ENCODE measurements at places on chromosomes 2 and 18.

- DNase-seq: no peak
Measured at GRCh38 chr18:79897940-79898625, 53.4 kb downstream of the SLC66A2 start.

DNA sequence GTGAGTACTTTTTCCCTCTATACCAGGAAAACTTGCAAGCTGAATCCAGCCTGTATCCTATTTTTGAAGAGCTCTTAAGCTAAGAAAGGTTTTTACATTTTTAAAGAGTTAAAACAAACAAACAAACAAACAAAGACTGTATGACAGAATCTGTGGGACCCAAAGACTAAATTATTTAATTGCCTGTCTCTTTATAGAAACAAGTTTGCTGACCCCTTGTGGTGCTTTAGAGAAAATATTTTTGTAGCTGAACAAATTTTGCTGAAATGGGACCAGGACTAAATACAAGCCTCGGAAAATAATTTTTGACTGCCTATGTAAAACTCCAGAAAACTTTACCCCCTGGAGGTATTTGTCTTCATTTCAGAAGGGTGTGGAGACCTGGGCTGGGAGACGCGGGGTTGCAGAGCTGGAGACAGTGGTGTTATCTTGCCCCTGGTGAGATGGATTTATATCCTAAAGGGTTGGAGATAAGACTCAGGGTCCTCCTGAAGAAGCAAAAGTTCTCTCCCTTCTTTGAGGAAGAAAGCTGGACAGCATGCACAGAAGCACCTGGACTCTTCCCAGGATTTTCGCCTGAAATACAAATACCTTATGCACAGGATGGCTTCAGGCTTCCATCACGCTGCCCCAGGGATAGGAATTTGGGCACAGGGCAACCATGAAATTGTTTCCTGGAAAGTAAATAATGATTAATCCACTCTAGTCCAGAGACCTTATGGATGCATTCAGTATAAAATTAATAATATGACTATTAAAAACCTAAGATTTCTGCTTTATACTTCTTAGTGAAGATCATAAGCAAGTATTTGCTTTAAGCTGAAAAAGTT lies 54.3 kb downstream of the TMX3 start:
- no peak for DNase-seq

DNA sequence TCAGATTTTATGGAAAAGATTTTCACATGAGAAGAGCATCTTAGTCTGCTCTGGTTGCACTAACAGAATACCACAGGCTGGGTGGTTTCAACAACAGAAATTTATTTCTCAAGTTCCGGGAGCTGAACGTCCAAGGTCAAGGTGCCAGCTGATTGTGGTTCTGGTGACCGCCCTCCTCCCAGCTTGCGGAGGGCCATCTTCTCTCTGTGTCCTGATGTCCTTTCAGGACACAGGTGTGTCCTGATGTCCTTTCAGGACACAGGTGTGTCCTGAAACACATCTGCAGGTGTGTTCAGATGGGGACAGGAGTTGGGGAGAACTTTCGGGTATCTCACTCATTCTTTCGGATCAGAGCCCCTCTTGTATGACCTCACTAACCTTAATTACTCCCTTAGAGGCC lies 374.9 kb downstream of the SOX11 start:
- no peak for DNase-seq

GRCh38 chr2:26574900-26575560 lies 66.1 kb downstream of the CIB4 start:
- no peak for DNase-seq

GRCh38 chr2:120677696-120678247 lies 57.9 kb upstream of the GLI2 start:
- DNase-seq: no peak

GRCh38 chr2:121075006-121075551 lies 209.9 kb downstream of the TFCP2L1 start:
- peak; percentile 56 for DNase-seq

DNA sequence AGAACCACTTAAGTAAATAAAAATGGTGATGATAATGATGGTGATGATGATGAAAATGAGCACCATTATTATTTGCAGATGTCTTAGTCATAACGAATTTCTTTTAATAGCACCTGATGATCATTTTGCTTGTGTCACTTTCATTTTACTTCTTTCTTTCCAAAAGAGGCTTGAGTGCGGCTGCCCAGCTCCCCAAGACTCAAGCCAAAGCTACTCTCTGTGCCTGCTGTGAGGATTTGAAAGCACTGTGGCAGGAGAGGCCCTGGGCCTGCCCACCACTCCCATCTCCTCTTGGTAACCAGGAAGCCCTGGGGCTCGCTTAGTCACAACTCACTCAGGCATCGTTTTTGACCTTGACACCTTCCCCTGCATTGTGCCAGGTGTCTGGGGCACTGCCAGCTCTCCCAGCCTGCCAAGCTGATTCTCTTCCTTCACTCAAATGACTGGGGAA lies 41.2 kb downstream of the RPL37A start:
- DNase-seq: no peak

DNA sequence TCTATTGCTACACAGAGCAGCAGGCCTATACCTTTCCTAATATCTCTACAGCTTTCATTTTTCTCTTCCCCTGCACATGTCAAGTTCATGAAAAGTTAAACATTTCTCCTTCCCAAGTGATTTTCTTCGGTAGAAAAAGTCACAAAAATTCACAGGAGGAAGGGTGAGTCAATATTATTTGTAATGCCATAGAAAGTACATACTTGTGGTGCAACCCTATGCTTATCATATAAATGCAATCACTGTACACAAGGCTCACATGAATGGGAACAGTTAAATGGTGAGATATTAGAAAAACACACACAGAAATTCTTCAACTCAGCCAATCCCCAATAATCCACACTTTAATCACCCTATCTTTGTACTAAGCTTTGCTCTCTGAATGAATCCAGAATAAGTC lies 651.6 kb downstream of the LRRTM4 start:
- no peak for DNase-seq

GRCh38 chr2:219335373-219335786 lies 2.8 kb upstream of the RESP18 start:
- no peak for DNase-seq

- DNase-seq: no peak
Measured at GRCh38 chr2:96399342-96400048, 63.9 kb downstream of the NCAPH start.

DNA sequence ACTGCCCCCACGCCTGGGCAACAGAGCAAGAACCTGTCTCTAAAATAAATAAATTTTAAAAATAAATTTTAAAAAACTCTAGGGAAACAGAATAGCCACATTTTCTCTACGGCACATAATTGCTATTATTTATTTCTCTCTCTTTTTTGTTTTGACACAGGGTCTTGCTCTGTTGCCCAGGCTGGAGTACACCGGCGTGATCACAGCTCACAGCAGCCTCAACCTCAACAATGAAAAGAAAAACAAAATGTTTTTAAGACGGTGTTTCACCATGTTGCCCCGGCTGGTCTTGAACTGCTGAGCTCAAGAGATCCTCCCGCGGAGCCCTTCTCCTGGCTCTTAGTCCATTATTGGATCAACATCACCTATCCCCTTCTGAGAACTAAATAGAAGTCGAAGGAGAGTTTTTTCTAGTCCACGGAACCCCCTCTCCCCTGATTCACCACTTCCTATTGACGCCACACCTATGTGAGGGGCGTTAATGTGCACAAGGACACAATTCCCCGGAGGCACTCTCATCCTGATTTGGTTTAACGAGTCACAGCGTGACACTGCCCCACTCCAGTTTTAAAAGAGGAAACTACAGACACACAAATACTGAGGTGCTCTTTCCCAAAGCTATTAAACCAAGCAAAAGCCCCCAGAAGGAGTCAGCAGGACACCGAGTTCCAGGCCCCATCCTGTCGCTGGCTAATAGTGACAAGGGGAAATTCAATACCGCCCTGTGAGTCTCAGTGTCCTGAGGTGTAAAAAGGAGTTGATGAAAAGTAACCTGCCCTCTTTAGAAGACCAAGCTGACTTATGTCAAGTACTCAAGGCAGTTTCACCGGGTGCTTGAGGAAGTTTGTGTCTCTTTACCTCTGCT lies 1.1 kb downstream of the NPC1 start:
- DNase-seq: no peak

GRCh38 chr2:26461601-26462023 lies 16.3 kb downstream of the OTOF start:
- peak; percentile 8 for DNase-seq

GRCh38 chr18:32613821-32614220 lies 143.1 kb upstream of the GAREM1 start:
- DNase-seq: no peak

- DNase-seq: no peak
Measured at GRCh38 chr2:82994151-82994550, 1464.9 kb downstream of the SUCLG1 start.

- no peak for DNase-seq
Measured at GRCh38 chr2:167572883-167573619, 674.3 kb downstream of the STK39 start.

GRCh38 chr2:37871456-37872191 lies 53.5 kb upstream of the RMDN2 start:
- no peak for DNase-seq

DNA sequence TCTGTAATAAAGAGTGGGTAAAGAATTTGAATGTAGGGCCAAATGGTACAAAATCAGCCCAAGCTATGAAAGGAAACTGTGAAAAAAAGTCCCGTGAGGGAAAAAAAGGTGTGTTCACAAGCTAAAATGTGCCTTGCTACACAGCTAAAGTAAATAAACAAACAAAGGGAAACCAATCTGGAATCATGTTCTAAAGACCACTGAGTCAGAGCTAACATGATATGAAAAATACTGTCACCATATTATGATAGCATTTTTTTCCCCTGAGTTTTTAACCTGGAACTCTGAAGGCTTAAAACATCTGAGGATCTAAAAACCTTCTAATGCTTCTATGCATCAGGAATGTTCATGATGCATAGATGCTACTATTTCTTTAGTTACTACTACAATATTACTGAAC lies 58.8 kb downstream of the SCN1A start:
- no peak for DNase-seq

GRCh38 chr2:98473995-98474780 lies 29.5 kb downstream of the INPP4A start:
- DNase-seq: no peak

- DNase-seq: peak; percentile 49
Measured at GRCh38 chr2:100104718-100105677, 37.4 kb downstream of the AFF3 start.

DNA sequence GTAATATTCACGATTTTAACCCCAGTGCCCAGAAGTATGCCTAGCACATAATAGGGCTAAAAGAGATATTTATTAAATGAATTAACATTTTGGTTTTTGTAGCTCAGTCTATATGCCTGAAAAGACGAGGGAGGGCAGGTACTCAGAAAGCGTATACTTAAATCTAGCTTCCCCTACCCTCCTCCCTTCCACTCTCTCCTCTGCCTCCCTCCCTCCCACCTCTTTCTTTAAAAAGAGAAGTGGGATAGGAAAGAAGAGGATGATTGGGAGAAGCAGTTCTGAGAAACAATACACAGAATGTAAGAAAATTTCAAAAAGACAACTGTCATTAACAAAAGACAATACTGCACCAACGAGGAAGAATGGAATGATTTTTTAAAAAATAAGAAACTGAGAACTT lies 39.8 kb downstream of the CHMP3 start:
- no peak for DNase-seq

DNA sequence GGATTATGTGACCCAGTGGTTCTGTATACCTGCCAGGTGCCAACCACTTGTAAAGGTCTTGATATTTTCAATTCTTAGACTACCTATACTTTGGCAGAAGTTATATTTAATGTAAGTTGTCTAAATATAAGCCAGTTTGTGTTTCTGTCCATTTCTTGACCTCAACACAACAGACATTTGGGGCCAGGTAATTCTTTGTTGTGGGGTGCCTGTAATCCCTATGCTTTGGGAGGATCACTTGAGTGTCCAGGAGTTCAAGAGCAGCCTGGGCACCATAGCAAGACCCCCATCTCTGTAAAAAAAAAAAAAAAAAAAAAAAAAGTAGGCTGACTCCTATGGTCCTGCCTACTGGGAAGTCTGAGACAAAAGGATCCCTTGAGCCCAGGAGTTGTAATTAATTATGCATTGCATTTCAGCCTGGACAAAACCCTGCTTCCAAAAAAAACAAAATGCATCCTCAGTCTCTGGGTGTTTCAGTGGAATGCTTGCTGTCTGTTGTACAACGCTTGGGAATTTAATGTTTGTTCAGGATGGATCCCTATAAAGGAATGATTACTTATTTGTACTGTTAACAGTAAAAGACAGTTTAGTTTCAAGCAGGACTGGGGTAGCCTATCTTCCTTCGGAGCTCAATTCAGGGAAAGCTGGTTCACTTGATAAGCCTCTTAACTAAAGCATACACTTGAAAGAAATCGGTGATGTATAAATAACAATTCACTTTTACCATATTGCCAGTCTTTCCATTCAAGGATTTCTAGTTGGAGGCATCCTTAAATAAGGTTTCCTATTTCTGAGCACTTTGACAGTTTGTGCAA lies 3.4 kb downstream of the RPS27A start:
- no peak for DNase-seq

- DNase-seq: no peak
Measured at GRCh38 chr2:16242906-16243305, 302.6 kb downstream of the MYCN start.

DNA sequence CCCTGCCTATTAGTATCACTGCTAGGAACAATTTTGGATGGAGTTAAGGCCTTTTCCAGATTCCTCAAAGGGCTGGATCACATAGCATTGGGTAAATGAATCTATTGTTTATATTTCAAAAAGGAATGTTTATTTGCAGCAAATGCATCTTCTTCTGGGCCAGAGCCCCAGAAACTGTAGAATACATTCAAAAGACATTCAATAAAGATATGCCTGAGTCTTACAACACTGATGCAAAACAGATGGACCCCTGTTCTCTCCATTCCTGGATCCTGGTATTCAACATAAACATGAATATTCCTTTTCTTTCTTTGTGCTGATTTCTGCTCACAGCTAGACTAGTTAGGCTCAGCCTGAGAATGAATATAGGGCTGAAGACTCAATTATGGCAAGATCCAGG lies 227.2 kb upstream of the KLHL29 start:
- DNase-seq: peak; percentile 21

- DNase-seq: no peak
Measured at GRCh38 chr2:156430980-156431358, 5.2 kb upstream of the GPD2 start.

GRCh38 chr18:8673256-8674209 lies 31.8 kb upstream of the MTCL1 start:
- DNase-seq: no peak

GRCh38 chr2:149329068-149329467 lies 1.3 kb upstream of the LYPD6 start:
- no peak for DNase-seq

DNA sequence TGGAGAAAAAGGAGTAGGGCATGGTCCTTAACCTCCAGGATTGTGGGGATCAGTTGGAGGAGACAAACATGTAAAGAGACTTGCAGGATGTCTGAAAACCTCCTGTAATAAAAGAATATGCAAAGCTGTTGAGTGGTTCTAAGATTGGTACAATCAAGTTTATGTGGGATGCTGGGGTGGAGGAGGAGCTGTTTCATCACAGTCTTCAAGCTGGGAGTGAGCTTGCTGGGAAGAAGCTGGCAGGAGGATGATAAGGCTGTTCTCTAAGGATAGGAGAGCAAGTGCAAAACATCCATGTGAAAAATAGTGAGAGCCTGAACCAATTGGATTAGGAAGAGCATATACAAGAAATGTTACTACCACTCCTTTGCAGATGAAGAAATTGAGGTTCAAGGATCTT lies 161.9 kb upstream of the CRIM1 start:
- DNase-seq: no peak

- no peak for DNase-seq
Measured at GRCh38 chr2:44997963-44998362, 11.3 kb downstream of the SIX2 start.
